ENCODE measurements at places on chromosomes 7 and 10.

DNA sequence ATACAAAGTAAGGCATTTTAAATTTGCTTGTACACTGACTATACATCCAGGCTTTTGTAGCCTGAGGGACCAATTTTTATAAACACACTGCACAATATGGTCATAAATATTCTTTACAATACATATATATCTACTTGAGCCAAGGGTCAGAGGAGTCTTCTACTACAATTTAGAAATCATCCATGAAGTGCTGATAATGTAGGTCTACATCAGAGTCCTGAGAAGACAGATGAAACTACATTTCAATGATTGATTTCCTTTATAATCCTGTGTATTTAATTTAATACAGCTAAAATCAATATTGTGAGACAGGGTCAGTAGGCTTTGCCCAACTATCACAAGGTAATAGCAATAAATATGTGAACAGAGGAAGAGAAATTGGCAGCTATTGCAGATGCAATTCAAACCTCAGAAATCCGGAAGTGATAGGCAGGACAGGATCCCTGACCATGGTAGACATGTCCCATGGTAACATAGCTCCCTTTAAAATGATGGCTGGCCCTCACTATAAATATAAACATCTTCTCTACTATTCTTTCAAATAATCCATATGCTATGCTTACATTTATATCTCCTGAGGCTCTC lies 318.0 kb upstream of the POT1 start:
- DNase-seq = no peak

GRCh38 chr7:70673778-70674570 lies 458.0 kb upstream of the GALNT17 start:
- no peak for DNase-seq

- no peak for DNase-seq
Measured at GRCh38 chr10:110643653-110644597, at the start of gene RBM20. Gene RBM20, plus strand, starts transcription at chr10:110644336. Its CDS starts 119 bp downstream, at chr10:110644455.

GRCh38 chr7:94513565-94513860 lies 3.9 kb downstream of the CASD1 start:
- no peak for DNase-seq

- DNase-seq = no peak
Measured at GRCh38 chr10:117477961-117478670, 64.4 kb upstream of the EMX2 start.
